ENCODE measurements at places on chromosomes 5 and 9. TPM values are rescaled to one million over a fixed set of nuclear protein-coding genes. Genes with fewer than 3 reads are reported as not detected.

DNA sequence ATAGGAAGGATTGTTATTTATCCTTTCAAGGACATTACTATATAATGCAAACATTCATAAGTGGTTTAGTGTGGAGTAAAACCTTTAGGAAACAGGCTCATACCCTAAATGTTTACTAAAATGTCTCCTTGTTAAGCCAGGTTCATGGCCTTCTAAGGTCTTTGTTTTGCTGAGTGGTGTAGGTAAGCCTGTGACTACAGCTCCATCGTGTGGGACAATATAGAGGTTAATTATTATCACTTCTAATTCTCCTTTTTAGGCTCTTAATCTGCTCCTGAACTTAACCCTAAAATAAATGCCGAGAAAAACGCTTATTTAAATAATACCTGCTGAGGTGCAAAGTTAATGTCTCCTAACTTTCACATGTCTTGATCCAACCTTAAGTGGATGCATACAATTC lies 43.8 kb downstream of the SPINK5 start:
- H3K4me1 ChIP-seq = no peaks in the 10 kb centered on the region
- no peak overlapping the region for H3K27ac ChIP-seq
- no peaks in the 10 kb centered on the region for H3K27me3 ChIP-seq
- no peak overlapping the region for H3K4me3 ChIP-seq
- DNase-seq = peak; percentile 29

The TMC1 gene
- polyA plus RNA-seq = 0.12 TPM

The IL9 gene
- not detected for polyA plus RNA-seq

DNA sequence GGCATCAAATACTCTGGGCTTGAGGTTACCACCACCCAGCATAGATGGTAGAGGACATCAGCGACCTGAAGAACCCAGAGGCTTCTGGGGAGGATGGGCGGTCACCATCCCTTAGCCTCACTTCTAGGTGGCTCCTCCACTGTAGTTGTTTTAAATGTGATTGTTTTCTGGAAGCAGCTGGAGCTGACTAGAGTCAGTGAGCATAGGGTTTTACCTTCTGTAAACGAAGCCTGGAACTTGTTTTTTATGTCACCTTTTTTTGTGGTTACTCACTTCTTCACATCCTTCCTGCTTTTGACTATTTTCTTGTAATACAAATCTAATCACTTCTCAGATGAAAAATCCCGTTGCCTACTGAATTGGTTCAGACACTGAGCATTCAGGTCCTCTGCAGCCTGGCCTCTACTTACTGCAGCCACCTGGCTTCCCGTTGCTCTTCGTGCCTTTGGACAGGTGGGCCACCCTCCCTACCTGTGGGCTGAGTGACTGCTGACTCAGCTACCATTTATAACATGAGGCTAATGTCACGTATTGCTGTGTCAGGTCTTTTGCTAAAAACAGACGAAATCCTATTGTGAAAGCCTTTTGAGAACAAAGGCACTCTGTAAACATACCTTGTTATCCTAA lies 167.8 kb downstream of the MAN2A1 start:
- H3K4me1 ChIP-seq = no peaks in the 10 kb centered on the region
- no peak overlapping the region for H3K4me3 ChIP-seq
- H3K27me3 ChIP-seq = no peaks in the 10 kb centered on the region
- peaks cover 11% of the 10 kb centered on the region for H3K36me3 ChIP-seq
- no peak overlapping the region for H3K27ac ChIP-seq

The ZNF608 gene
- polyA plus RNA-seq = 13.7 TPM

- H3K4me3 ChIP-seq = no peak overlapping the region
- no peaks in the 10 kb centered on the region for H3K36me3 ChIP-seq
- DNase-seq = no peak
- H3K27ac ChIP-seq = no peak overlapping the region
- H3K27me3 ChIP-seq = no peaks in the 10 kb centered on the region
Observed at GRCh38 chr5:66467564-66467963, 128.6 kb upstream of the MAST4 start.

DNA sequence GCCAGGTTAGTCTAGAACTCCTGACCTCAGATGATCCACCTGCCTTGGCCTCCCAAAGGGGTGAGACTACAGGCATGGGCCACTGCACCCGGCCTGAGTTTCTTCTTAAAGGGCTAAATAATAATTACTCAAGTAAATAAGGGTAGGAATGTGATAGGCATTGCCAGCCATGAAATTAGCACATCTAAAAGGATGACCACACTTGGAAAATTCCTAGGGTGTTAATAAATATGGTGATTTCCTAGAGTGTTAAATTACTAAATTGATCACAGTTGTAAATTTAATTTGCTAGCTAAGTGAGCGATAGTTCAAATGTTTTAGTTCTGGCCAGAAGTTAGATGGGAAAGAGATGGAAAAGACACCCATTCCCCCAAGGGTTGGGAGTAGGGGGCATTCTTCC lies 53.4 kb downstream of the UBAP1 start:
- no peak overlapping the region for H3K27ac ChIP-seq
- DNase-seq = no peak
- no peaks in the 10 kb centered on the region for H3K36me3 ChIP-seq
- H3K4me1 ChIP-seq = no peaks in the 10 kb centered on the region
- H3K27me3 ChIP-seq = no peaks in the 10 kb centered on the region
- no peak overlapping the region for H3K4me3 ChIP-seq

DNA sequence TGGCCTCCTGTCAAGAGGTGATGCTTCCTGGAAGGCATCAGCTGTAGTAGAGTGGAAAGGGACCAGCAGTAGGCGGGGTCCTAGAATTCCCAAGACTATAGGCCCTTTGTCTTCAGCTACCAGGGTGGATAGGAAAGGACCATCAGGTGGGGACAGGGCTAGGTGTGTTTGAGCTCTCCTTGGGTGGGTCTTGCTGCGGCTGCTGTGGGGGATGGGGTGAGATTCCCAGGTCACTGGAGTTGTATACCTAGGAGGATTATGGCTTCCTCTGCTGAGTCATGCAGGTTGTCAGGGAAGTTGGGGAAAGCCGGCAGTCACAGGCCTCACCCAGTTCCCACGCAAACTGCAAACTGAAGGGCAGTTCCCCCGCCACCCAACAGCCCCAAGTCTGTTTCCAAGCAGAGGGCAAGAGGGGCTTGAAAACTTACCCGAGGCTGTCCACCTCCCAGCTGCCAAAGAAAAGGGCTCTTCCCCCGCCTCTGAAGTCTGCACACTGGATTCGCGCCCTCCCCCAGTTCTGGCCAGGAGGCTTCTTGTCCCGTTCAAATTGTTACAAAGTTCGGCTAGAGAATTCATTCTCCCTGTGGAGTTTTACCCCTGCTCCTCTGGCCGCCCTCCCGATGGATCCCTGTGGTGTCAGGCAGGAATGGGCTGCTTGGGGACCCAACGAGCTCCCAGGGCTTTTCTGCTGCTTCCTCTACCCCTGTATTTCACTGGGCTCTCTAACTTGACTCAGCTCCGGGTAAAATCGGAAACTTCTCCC lies 23.0 kb upstream of the ECM2 start:
- no peak for DNase-seq
- no peaks in the 10 kb centered on the region for H3K27me3 ChIP-seq
- no peak overlapping the region for H3K27ac ChIP-seq
- no peaks in the 10 kb centered on the region for H3K36me3 ChIP-seq
